ENCODE measurements at places on chromosomes 5 and 9. TPM values are rescaled to one million over a fixed set of nuclear protein-coding genes. Genes with fewer than 3 reads are reported as not detected.

CFAP90 gene
- 2.8 TPM for total RNA-seq

SPINK6 gene
- total RNA-seq: not detected

AP3B1 gene
- 31.3 TPM for total RNA-seq

TOR4A gene
- total RNA-seq: 0.31 TPM

CEL gene
- total RNA-seq: 0.31 TPM

FOXD4L4 gene
- total RNA-seq: 1.6 TPM

BNC2 gene
- 0.31 TPM for total RNA-seq

SLC6A19 gene
- total RNA-seq: not detected

CNTFR gene
- total RNA-seq: 23.8 TPM

CDH10 gene
- 50.7 TPM for total RNA-seq

GPR151 gene
- total RNA-seq: under 0.01 TPM

ADAMTS16 gene
- total RNA-seq: 3.4 TPM

MEF2C gene
- total RNA-seq: 1,487 TPM

MUSK gene
- total RNA-seq: 0.31 TPM

GCNT4 gene
- 0.94 TPM for total RNA-seq

SLC30A5 gene
- 58.8 TPM for total RNA-seq

GLRA1 gene
- not detected for total RNA-seq

RANBP17 gene
- total RNA-seq: 95.5 TPM

SPINK4 gene
- not detected for total RNA-seq

BARX1 gene
- not detected for total RNA-seq

CTXN3 gene
- 0.63 TPM for total RNA-seq

XPA gene
- 32.6 TPM for total RNA-seq

IL33 gene
- 12.8 TPM for total RNA-seq

GZMA gene
- total RNA-seq: not detected

RALGDS gene
- 196 TPM for total RNA-seq

SLC45A2 gene
- 2.5 TPM for total RNA-seq

PTGES gene
- 2.5 TPM for total RNA-seq

ACOT12 gene
- 5.0 TPM for total RNA-seq

AQP7 gene
- not detected for total RNA-seq

ADGRV1 gene
- total RNA-seq: 631 TPM

COL23A1 gene
- total RNA-seq: 0.94 TPM

SERF1A gene
- total RNA-seq: 28.8 TPM

SPACA9 gene
- 2.8 TPM for total RNA-seq

C5orf34 gene
- total RNA-seq: 5.0 TPM

FAM240B gene
- not detected for total RNA-seq

SLC6A3 gene
- total RNA-seq: not detected

MYMK gene
- total RNA-seq: not detected

COL5A1 gene
- total RNA-seq: 3.4 TPM

C9 gene
- total RNA-seq: not detected

GRAMD2B gene
- total RNA-seq: 5.3 TPM

ORM2 gene
- total RNA-seq: not detected

IL7R gene
- total RNA-seq: 0.63 TPM

ARHGEF28 gene
- 8.1 TPM for total RNA-seq

NR5A1 gene
- total RNA-seq: not detected

PCDHGA10 gene
- 36.3 TPM for total RNA-seq

RASEF gene
- 0.63 TPM for total RNA-seq

BASP1 gene
- 353 TPM for total RNA-seq

PCDHGA6 gene
- 29.1 TPM for total RNA-seq

CD72 gene
- total RNA-seq: not detected

KCNN2 gene
- total RNA-seq: 19.1 TPM

AGXT2 gene
- not detected for total RNA-seq

All from parietal lobe (tissue), 2 donors.